Heart left ventricle (tissue), 16 donors: ENCODE measurements at places on chromosomes 11 and 22. TPM values are rescaled to one million over a fixed set of nuclear protein-coding genes. Genes with fewer than 3 reads are reported as not detected.

The SMTNL1 gene
- not detected for total RNA-seq

The SLC1A2 gene
- 4.9 TPM for total RNA-seq

The RAG1 gene
- total RNA-seq, result 2.1 TPM

The GGTLC3 gene
- total RNA-seq, result not detected

The ADM2 gene
- not detected for total RNA-seq

The NRIP3 gene
- 0.50 TPM for total RNA-seq

The OR52H1 gene
- total RNA-seq, result not detected

- H3K27ac ChIP-seq, result no peak overlapping the region
- H3K4me3 ChIP-seq, result no peak overlapping the region
- H3K36me3 ChIP-seq, result no peaks in the 10 kb centered on the region
- DNase-seq, result no peak
These were observed 684.9 kb upstream of the CCDC90B start for GRCh38 chr11:83971063-83971462.

DNA sequence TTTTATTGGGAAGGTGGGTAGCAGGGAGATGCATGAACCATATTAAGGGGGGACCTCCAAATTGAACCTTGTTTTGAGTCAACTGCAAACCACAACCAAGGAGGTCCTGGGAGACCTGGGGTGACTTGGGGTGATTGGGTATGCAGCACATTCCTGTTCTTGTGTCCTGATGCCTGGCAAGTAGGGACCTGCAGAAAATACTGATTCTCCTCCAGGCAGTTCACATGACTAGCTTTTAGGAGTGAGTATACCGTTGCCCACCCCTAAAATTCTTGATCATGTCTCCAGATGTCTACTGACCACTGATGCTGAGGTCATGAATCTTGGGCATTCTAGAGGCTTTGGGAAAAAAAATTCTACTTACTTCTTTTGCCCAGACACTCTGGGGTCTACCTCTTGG is 6.3 kb downstream of the EHF start:
- no peaks in the 10 kb centered on the region for H3K36me3 ChIP-seq
- H3K27me3 ChIP-seq, result no peaks in the 10 kb centered on the region

- no peaks in the 10 kb centered on the region for H3K36me3 ChIP-seq
- H3K27ac ChIP-seq, result no peak overlapping the region
- no peak overlapping the region for H3K4me3 ChIP-seq
- DNase-seq, result no peak
These were observed 117.0 kb downstream of the FANCF start for GRCh38 chr11:22508665-22509064.

DNA sequence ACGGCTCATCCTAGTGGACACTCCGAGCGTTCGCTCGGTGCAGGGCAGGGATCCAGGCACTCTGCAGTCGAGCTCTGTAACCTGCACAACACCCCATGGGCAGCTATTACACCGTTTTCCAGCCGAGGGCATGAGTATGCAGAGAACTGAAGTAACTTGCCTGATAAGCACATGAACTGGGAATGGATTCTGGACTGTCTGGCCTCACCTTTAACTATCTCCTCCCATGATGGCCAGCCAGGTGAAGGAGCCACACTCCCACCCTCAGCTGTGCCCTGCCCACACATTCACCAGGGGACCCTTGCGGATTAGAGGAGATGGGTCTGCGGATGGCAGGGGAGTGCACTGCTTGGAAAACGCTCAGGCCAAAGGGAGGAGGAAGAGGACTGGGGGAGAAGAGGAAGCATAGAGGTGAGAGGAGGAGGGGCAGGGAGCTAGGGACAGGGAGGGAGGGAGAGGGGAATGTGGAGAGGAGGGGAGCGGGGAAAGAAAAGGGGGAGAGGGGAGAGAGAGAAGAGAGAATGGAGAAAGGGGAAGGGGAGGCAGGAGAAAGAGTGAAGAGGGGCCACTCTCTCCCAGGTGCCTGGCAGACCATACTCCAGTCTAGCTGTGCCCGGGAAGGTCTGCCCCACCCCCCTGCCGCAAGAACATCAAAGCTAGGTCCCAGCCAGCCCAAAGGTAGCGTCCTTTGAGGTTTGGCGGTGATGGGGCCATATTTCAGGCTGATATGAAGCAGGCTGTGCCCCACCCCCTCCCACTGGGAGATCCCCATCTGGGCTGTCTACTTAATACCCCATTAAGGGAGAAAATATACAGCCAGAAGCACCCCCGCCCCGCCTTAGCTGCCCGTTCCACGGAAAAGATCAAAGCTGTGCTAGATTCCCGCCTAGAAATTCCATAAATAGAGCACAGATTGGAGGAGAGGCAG is 33.2 kb upstream of the TCF20 start:
- no peak for DNase-seq
- peaks cover 3% of the 10 kb centered on the region for H3K4me1 ChIP-seq
- peaks cover 3% of the 10 kb centered on the region for H3K27me3 ChIP-seq
- no peaks in the 10 kb centered on the region for H3K36me3 ChIP-seq
- no peak overlapping the region for H3K27ac ChIP-seq
- no peak overlapping the region for H3K4me3 ChIP-seq

GRCh38 chr11:117221775-117222517 is 9.9 kb downstream of the PCSK7 start:
- no peaks in the 10 kb centered on the region for H3K27me3 ChIP-seq
- peaks cover 12% of the 10 kb centered on the region for H3K4me1 ChIP-seq
- DNase-seq, result peak; percentile 54
- H3K36me3 ChIP-seq, result no peaks in the 10 kb centered on the region
- H3K4me3 ChIP-seq, result no peak overlapping the region

DNA sequence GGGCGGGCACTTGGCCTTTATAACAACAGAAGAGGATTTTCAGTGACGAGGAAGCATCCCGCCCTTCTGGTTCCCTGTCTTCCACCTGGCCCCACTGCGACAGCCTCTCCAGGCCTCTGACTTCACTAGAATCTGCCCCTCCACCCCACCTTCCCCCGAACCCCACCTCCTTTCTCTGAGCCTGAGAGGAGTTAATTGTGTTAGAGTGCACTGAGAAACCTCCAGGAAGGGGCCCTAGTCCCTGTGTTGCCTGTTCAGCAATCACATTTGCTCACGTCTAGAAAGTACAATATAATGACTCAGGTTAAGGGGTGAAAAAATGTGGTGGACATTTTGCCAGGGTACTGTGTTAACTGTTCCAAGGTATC is 38.8 kb downstream of the PTPRJ start:
- no peak overlapping the region for H3K27ac ChIP-seq
- no peak overlapping the region for H3K4me3 ChIP-seq
- H3K27me3 ChIP-seq, result no peaks in the 10 kb centered on the region
- no peak for DNase-seq

DNA sequence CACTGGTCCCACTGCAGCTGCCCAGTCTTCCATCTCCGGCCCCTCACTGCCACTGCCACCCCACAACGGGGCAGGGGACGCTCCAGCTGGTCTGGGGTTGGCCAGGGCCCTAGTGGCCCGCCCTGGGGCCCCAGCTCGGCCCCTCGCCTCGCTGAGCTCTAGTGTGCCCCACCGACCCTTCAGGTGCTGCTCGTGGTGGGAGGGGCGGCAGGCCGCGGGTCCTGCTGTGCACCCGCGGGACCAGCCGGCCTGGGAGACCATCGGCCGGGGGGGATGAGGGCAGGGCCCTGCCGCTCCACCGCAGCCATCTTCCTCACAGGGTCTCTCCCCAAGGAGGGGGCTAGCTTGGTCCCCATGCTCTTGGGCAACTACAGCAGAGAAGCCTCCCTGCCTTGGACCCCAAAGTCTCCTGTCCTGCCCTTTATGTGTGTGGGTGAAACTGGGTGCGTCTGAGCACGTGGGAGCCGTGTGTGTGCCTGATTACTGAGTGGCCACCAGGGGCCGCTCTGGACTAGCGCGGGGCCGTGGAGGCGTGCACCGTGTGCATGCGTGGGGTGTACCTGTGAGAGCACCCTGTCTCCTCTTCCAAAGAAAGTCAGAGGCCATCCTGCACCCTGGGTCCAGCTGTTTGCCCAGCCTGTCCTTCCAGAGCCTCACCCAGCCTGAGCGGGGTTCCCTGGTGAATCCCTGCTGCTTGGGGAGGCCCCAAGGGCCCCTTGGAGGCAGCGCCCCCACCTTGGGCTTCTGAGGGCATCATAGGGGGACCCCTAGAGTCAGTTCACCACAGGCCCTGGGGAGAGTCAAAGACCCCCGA is 6.0 kb upstream of the ACR start:
- H3K27me3 ChIP-seq, result peaks cover 5% of the 10 kb centered on the region
- H3K27ac ChIP-seq, result no peak overlapping the region
- H3K4me3 ChIP-seq, result no peak overlapping the region
- peaks cover 21% of the 10 kb centered on the region for H3K4me1 ChIP-seq
- DNase-seq, result peak; percentile 20

DNA sequence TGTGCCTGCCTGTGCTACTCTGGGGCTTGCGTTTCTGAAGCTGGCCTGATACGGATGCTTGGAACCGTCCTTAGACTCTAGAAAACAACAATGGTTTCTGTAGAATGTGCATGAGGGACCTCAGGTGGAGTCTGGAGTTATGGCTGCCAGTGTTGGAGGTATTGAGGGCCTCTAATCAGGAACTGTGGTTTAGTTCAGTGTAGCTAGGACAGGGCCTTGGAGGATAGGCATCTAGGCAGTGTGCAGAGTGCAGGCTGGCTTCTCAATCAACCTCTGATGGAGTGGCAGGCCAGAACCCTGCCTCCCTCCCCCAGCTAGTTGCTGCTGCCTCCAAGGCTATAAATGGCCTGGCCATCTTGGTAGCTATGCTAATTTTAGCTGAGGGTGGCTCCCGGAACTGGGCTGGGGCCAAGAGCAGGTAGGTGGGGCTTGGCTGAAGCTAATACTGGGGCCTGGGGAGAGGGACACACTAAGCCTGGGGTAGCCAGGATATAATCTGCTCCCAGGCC is 4.0 kb downstream of the STIM1 start:
- no peaks in the 10 kb centered on the region for H3K27me3 ChIP-seq
- no peaks in the 10 kb centered on the region for H3K36me3 ChIP-seq
- no peak overlapping the region for H3K4me3 ChIP-seq
- H3K4me1 ChIP-seq, result peaks cover 23% of the 10 kb centered on the region
- peak; percentile 80 for DNase-seq

- H3K4me3 ChIP-seq, result no peak overlapping the region
- no peak for DNase-seq
- H3K36me3 ChIP-seq, result peaks cover 25% of the 10 kb centered on the region
- no peaks in the 10 kb centered on the region for H3K27me3 ChIP-seq
These were observed 12.8 kb downstream of the ATM start for GRCh38 chr11:108235633-108236032.

DNA sequence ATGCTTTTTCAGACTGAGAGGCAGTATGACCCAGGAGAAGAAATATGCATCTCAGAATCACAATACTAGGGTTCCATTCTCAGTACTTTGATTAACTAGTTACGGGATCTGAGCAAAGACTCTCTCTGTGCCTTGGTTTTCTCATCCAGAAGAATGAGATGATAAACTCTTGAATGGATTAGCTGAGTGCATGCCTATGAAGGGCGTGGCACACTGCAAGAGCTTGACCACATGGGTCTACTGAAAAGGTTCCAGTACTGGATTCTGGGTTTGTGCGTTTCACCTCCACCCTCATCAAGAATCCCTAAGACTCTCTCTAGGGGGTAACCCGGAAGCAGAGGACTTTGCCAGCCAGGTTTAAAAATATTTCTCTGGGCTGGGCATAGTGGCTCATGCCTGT is 25.6 kb downstream of the PGA5 start:
- H3K4me3 ChIP-seq, result no peak overlapping the region
- H3K27me3 ChIP-seq, result no peaks in the 10 kb centered on the region
- no peak for DNase-seq
- no peaks in the 10 kb centered on the region for H3K4me1 ChIP-seq
- H3K36me3 ChIP-seq, result no peaks in the 10 kb centered on the region

- no peaks in the 10 kb centered on the region for H3K4me1 ChIP-seq
- H3K27ac ChIP-seq, result no peak overlapping the region
- H3K27me3 ChIP-seq, result no peaks in the 10 kb centered on the region
- no peak overlapping the region for H3K4me3 ChIP-seq
- no peaks in the 10 kb centered on the region for H3K36me3 ChIP-seq
These were observed 420.6 kb upstream of the CNTN5 start for GRCh38 chr11:98600103-98600502.

- H3K36me3 ChIP-seq, result peaks cover 4% of the 10 kb centered on the region
- H3K4me3 ChIP-seq, result no peak overlapping the region
- no peak for DNase-seq
- H3K27ac ChIP-seq, result no peak overlapping the region
These were observed 118.8 kb downstream of the DBX1 start for GRCh38 chr11:20041499-20041898.

DNA sequence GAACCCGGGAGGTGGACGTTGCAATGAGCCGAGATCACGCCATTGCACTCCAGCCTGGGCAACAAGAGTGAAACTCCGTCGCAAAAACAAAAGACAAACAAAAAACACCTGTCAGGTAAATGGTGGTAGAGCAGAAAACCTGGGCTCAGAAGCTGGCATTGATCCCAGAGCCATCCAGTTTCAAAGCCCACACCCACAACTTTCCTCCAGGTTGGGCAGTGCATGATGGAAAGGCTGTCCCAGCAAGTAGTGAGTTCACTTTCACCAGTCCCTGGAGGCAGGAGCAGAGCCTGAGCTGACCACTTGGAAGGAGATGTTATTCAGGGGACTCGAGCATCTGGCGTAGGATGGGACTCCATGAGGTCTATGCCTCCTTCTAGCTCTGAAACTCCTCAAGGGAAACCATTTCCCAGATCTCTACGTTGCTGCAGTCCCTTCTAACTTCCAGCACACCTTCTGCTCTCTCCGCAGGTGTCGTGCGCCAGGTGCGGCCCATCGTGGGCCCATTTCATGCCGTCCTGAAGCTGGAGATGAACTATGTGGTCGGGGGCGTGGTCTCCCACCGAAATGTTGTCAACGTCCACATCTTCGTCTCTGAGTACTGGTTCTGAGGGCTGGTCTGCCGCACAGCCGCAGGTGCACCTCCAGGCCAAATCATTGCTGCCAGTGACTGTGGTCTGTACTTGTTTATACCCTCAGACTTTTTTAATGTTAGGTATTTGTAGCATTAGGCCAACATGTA is 71.6 kb upstream of the ATXN10 start:
- peaks cover 45% of the 10 kb centered on the region for H3K36me3 ChIP-seq
- no peaks in the 10 kb centered on the region for H3K4me1 ChIP-seq
- H3K4me3 ChIP-seq, result no peak overlapping the region
- no peak for DNase-seq
- H3K27me3 ChIP-seq, result no peaks in the 10 kb centered on the region

GRCh38 chr22:45777852-45778375 is 106.3 kb downstream of the ATXN10 start:
- no peak overlapping the region for H3K4me3 ChIP-seq
- H3K36me3 ChIP-seq, result no peaks in the 10 kb centered on the region
- DNase-seq, result no peak
- H3K27me3 ChIP-seq, result no peaks in the 10 kb centered on the region
- H3K4me1 ChIP-seq, result no peaks in the 10 kb centered on the region
- H3K27ac ChIP-seq, result no peak overlapping the region

DNA sequence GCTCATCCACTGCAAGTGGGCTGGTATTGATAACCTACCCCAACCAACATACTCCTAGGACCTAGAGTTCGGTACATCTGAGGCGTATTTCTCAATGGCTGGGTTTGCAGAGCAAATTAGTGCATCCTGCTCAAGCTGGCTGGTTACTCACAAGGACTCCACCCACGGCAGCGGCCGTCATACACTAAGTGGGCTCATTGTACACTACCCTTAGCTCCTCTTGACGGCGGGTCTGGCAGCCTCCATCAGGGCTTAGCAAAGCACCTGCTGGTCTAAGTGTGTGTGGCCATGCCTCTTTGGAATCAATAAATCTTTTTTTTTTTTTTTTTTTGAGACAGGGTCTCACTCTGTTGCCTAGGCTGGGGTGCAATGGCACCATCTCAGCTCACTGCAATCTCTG is 20.2 kb upstream of the KCNJ11 start:
- H3K36me3 ChIP-seq, result no peaks in the 10 kb centered on the region
- DNase-seq, result no peak
- H3K27ac ChIP-seq, result no peak overlapping the region
- H3K27me3 ChIP-seq, result no peaks in the 10 kb centered on the region
- H3K4me1 ChIP-seq, result peaks cover 25% of the 10 kb centered on the region
- no peak overlapping the region for H3K4me3 ChIP-seq
